ENCODE measurements at places on chromosomes 1 and 21.

- DNase-seq: no peak
These were observed 2.8 kb upstream of the PHC2 start for GRCh38 chr1:33433509-33434362.

GRCh38 chr1:206703661-206704060 lies 19.0 kb downstream of the MAPKAPK2 start:
- peak; percentile 80 for DNase-seq

- no peak for DNase-seq
These were observed 78.0 kb upstream of the HSD17B7 start for GRCh38 chr1:162712317-162713029.

DNA sequence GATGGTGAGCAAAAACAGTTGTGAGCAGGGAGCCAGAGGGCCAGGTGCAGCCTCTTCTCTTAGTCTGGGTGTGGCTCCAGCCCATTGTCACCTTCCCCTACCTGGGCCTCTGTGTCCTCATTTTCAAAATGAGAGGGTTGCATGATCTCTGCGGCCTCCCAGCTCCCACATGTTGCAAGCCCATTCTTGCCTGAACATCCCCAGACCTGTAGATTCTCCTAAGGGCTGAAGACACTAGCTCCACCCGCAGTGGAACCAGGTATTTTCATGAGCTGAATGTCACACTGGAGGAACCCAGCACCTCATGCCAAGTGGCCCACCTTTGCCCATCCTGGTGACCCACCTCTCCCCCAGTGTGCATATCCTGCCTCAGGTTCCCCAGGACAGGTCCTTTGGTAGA lies 12.3 kb downstream of the IKBKE start:
- DNase-seq: no peak

DNA sequence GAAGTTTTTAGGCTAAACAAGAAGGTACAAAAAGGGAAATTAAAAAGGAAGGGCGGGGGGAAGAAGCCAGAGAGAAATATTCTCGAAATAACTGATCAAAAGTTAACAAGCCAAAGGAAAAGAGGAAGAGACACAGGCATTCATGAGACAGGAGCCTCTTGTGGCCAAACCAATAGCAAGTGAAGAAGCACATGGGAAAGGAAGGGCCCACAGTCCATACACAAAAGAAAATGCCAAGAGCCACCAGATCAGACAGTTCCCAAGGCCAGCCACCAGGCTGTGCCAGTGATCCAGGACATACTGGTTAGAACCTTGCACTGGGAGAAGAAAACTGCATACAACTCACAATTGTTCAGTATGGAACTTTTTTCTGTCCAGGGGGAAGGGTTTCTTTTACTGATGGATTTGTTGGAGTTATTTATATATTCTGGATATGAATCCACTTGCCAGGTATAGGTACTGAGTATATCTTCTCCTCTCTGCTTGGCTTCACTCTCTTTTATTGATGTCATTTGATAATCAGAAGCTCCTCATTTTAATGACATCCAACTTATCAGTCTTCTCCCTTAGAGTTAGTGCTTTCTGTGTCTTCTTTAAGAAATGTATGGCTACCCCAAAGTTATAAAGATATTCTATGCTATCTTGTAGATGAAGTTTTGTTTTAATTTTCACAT lies 76.8 kb downstream of the CD46 start:
- peak; percentile 79 for DNase-seq

DNA sequence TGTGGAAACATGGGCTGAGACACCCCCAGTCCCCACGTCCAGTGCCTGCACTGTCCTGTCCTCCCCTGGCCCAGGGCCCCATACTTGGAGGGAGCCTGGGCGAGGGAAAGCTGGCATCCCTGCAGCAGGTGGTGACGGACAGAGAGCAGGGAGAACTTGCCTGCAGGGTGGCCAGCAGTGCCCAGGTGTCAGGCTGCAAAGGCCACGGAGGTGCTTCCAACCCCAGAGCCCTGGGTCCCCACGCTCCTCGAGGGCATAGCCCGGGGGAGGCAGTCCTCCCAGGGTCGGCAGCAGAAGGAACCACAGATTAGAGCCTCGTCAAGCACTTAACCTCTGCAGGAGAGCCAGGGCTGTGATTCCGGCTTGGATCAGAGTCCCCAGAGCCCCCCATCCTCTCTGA lies 77.5 kb downstream of the ARHGEF16 start:
- no peak for DNase-seq

DNA sequence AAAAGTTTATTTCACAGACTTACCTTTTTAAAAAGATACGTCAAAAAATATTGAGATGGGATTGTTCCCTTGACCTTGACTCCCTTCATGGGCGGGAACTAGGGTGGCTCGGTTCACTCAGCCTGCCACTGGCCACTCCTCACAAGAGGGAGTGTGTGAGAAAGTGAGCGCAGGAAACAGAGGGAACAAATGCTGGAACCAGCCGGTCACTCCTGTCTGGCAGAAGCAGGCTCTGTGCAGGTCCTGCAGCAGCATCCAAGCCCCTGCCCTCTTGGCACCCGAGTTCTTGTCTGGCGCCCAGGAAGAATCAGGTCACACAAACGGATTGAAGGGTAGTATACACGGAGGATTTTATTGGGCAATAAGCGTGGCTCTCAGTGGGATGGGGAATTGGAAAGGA lies 58.9 kb downstream of the ZNF648 start:
- no peak for DNase-seq

GRCh38 chr1:51744506-51745303 lies 127.8 kb downstream of the OSBPL9 start:
- DNase-seq: no peak
